Smooth muscle cell of the brain vasculature (primary cell): ENCODE measurements at places on chromosomes 6 and 20.

- no peak for DNase-seq
These were observed 11.7 kb upstream of the HCK start for GRCh38 chr20:32040142-32040953.

DNA sequence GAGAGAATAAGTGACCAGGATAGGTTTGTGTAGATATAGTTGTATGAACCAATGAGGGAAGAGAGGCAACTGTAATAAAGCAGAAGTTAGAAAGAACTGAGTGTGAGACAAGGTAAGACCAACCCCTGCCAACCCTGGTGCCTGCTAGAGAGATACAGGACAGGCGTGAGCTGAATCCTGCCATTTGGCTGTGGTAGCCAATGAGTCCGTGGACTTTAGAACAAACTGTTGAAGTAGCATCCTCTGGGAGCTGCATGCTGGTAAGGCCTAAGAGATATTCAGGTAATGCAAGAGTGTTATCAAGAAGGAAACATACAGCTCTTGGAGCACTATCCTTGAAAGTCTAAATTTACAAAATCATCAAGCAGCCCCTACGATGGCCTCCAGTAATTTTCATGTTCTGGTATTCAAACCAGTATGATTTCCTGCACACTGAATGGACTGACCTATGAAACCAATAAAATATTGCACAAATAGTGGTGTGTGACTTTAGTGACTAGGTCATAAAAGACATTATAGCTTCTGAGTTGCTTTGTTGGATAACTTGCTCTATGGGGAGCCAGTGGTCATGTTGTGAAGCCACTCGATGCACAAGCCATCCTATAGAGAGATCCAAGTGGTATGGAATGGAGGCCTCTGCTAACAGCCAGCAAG lies 24.0 kb downstream of the BTBD3 start:
- no peak for DNase-seq

GRCh38 chr20:21508230-21509078 lies 5.4 kb downstream of the NKX2-2 start:
- no peak for DNase-seq

DNA sequence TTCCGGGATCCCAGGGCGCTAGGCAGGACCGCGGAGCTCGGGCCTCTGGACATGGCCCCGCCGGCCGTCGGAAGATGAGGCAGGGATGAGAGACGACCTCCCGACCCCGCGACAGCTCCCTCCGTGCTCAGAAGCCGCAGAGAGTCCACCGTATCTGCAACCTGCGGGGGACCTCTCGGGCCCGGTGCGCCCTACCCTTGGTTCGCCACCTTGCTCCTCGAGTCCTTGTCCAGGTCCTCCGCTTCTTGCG lies 301 bp downstream of the PPP1R3D start:
- no peak for DNase-seq

- DNase-seq: no peak
These were observed 25.1 kb downstream of the CHMP4B start for GRCh38 chr20:33836277-33836676.

- DNase-seq: no peak
These were observed 798.3 kb downstream of the MAFB start for GRCh38 chr20:39890697-39891096.

DNA sequence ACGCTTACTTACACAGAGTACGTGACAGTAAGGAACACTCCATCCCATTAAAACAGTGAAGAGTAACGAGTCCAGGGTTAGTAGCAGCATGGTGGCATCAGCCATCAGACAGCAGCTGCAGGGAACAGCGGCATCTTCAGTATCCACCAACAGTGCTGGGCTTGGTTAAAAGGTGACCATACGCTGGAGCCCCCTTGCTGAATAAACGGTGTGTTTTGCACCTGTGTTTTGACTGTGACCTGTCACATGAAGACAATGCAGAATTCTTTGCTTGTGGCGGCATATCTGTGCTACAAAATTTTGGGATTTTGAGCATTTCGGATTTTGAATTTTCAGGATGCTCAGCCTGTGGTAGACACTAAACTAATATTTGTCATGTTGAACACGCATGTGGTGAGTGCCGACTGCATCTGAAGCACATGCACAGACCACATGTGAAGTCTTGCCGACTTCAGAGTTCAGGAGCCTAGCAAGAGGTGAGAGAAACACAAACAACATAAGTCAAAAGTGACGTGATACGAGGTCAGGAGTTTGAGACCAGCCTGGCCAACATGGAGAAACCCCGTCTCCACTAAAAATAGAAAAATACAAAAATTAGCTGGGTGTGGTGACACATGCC lies 69.3 kb upstream of the FRMD1 start:
- no peak for DNase-seq

DNA sequence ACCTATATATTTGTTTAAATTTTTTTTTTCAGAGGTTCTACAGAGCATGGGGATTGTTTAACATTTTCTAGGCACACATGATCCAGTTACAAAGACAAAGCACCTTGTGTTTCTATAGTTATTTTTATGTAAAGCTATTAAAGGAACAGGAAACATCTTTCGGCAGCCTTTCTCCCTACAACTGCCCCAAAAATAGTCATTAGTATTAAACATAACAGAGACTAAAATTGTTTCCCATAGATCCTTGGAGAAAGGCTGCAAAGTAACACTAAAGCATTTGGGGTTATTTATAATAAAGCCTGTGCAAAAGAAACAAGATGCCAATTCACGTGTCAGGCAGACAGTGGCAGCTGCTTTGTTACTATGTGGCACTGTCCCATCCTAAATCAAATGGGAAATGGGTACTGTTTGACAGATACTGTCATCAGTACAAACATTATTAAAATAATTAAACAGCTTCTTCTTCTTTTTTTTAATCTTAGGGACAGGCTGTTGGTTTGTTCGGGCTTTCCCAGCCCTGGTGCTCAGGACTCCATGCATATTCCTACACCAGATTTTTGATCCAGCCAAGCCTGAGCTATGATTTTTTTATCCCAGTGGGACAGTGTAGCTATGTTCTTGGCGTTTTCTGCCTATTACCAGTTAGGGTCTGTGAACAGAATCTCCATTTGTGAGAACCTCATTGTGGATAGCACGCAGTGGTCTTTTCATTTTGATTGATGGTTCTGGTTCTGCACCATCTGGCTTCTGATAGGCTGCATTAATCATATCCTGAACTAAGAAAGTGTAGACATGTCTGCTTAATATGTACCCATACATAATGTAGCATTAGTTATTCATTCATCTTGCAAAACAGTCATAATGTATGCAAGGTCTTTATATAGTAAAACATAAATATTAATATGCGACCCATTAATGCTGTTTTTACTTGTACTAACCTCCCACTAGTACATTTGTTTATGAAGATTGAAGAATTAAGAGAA lies 460.4 kb upstream of the SOX4 start:
- DNase-seq: no peak

GRCh38 chr6:138765896-138766655 lies 7.5 kb upstream of the CCDC28A start:
- peak; percentile 23 for DNase-seq

- DNase-seq: no peak
These were observed 45.1 kb downstream of the MAPK14 start for GRCh38 chr6:36072681-36073080.

- no peak for DNase-seq
These were observed 189.4 kb upstream of the PREP start for GRCh38 chr6:105592329-105592728.

DNA sequence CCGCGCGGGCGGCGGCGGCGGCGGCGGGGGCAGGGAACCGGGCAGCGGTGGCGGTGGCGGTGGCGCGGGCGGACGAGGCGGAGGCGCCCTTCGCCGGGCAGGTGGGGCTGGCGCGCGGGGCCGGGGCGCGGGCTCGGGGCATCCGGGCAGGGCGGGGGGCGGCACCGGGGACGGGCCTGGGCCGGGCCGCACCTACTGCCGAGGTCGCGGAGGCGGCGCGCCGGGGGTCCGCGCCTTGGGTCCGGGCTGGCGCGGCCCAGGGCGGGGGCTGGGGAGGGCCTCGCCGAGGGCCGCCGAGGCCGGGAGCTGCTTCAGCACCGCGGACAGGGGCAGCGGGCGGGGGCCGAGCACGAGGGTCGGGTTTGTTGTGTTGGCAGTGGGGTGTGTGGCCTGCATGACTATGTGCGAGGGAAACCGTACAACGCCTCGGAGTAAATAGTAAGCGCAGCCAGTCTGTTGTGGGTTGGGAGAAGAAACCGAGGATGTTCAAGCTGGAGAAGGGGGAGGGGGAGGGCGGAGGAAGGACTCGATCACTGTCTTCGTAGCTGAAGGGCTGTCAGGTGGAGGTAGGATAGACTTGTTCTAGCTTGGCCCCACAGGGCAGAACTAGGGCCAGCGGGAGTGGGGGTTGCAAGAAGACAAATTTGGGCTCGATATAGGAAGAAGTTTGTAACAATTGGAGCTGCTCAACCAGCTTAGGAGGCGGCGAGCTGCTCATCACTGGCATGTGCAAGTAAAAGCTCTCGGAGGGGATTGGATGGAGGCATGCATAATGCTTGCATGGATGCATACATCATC lies 593 bp downstream of the MMP24 start:
- no peak for DNase-seq

GRCh38 chr20:63055575-63056235 lies 48.9 kb upstream of the BHLHE23 start:
- DNase-seq: no peak

DNA sequence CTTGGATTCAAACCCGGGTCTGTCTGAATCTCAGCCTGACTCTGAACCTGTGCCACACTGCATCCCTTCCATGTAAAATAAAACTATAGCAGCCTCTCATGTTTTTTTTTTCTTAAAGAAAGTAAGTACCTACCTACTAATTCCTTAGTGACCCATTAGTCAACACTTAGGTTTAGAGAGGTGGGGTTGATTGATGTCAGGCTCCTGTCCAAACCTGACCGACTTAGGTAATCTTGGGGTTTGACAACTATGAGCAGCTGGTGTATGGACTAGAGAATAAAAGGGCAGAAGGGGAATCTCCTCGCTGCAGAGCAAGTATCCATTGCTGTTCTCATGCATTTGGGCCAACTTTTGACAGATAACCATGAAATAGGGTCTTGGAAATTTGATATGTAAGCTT lies 6.5 kb downstream of the NKAIN2 start:
- DNase-seq: no peak

- no peak for DNase-seq
These were observed 434.0 kb upstream of the JARID2 start for GRCh38 chr6:14811775-14812428.

DNA sequence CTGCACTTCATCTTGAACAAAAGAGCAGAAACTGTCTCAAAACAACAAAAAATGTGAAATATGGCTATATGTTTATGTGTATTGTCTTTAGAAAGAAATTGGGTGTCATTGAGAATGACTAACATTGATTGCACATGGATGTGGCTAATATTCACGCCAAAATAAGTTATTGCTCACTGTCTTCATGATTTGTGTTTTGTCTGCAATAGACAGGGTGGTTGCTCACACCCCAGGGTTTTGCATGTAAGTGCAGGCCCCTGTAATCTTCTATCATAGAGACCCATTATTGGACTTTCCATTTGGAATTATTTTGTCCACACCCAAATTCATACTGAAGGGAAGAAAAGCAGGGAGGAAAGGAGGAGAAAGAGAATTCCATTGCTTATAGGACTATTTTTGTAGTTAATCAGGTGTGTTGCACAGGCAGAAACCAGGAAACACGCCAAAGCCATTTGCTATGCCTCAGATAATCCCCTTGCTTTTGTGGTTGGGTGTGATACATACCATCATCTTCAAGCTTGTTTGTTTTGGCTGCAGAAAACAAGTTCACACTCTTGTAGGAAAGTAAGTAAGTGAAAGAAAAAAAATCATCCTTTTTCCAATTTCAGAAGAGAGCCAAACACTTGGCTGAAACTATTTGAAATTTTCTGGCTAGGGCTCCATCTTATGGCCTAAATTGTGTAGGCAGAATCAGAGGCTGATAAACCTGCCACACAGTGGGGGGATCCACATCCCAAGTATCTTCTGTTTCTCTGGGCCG lies 214.1 kb downstream of the COL12A1 start:
- DNase-seq: no peak

DNA sequence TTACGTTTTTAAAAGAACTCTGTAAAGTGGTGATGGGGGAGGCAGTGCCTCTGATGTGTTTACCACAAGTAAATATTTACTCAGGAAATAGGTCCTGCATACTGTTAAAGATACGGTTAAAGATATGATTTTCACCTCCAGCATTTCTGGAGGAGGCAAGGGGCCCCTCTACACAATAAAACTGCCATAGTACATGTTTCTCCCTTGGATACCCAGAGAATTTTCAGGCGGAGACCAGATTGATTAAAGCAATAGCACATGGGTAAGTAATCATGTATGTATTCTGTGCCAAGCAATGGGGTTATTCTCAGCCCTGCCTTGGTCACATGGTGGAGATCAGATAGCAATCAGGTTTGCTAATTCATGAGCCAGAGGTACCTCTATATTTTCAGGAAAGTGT lies 9.6 kb downstream of the RIPOR2 start:
- no peak for DNase-seq

DNA sequence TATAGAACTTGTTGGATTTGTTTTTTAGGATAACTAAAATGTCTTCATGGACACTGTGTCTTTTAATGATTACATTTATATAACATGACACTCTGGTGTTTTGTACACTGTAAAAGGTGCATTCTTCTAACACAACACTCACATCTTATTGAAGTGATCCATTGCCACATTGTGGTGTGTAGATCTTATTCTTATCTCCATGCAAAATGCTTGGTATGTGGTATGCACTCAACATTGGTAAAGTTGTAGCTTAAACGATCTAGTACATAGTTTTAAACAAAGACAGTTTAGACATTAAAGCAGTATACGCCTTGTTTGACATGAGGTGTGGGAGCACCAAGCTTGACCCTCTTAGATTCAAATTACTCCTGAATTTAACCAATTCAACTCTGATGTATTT lies 84.7 kb downstream of the SASH1 start:
- no peak for DNase-seq

DNA sequence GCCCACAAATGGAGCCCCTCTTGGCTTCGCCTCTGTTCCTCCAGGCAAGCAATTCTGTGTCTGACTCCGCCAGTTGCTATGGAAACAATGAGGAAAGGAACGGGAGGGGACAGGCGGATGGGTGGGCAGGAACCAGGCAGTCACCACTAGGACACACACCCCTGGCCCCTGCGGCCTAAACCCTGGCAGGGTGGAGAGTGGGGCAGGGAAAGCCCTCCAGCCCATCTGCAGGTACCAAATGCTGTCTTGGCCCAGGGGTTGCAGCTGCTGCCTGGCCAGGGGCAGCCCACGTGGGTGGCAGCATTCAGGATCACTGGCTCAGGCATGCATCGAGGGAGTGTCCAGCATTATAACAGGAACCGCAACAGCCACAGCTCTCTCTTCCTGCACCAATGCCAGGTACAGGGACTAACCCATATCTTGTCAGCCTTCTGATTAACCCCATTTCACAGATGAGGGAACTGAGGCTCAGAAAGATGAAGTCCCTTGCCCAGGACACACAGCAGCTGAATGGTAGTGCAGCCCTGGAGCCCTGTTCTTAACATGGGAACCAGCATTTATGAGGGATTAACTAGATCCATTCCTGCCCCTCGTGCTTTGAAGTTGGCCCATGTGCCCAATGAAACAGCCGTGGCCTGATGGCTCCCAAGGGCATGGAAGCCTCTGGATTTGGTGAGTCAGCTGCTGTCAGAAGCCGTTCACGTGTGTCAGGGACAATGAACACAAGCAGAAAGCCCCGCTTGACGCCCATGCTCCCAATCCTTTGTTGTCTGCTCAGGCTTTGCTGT lies 66.3 kb downstream of the NOL4L start:
- DNase-seq: no peak
